Epithelial cell of esophagus (primary cell): ENCODE measurements at places on chromosomes 5 and 9.

DNA sequence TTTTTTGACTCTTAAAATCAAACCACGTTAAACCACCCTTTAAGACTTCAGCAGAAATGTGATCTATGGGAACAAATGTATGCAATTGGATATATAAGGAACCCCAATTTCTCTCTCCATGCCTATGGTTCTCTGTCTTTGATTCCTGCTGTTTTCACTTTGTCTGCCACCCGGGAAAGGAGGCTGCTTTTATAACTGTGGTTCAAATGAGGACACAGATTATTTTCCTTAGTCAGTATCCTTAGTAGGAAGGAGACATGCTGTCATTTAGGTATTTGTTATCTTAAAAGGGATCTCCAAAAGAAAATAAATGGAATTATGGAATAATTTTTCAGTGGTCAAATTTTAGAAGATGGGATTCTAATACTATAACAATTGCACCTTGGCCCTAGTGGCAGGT is 176.1 kb upstream of the NREP start:
- DNase-seq: no peak

DNA sequence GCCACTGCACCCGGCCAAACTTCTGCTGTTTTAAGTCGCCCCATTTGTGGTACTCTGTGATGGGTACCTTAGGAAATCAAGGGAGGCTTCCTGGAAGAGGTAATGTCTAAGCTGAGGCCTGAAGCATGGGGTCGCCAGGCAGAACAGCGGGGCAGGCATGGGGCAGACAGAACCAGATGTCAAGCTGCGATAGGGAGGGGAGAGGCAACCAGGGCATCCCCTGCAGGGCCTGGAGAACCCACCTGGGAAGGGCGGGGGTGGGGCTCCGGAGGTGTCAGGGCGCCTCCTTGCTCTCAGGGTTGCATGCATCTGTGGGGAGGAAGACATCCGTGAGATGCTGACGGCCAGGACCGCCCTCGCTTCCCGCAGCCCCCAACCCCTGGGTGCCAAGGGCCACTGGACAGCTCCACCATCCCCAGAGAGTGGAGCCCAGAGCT is 2.8 kb downstream of the LCN15 start:
- DNase-seq: no peak

DNA sequence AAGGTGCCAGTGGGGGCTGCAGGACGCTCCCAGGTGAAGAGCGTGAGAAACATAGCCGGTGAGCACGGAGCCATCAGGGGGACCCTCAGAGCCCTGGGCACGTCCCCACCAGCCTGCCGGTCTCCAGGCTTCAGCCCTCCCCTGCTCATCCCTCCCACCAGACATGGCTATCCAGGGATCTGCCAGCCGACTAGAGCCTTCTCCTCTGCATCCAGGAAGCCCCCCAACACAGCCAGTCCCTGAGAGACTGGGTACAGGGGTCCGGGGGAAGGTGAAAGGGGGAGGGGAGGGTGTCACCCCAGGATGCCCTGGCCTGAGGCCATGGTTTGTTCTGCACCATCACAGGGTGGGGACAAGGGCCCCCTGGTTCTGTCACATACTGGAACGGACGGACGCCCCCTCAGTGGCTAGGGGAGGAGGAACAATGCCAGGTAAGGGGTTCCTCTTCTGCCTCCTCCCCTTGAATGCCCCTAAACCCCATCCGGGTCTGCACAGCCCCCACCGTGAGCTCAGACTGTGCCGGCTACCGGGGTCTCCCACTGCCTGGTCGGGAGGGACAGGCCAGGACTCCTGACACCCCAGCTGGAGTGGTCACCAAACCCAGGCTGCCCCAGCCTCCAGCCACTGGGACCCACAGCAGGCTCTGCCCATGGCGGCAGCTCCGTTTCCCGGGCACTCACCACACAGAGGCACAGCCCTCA is 34.3 kb downstream of the NACC2 start:
- DNase-seq: no peak

DNA sequence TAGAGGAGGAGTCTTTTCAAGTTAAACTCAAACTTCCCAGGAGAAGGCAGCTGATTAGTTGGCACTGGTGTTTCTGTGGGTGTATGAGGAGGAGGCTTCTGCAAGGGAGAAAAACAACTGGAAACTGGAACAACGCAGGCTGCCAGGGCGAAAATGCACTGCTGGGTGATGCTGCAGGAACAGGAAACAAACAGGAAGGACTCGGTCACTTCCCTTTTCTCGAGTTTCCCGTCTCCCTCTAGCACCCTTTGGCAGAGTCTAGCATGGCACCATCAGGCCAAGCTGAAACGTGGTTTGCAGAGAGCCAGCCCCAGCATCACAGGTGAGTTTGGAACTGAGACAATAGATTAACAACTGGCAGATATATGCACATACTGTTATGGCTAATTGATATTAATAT is 77.5 kb upstream of the CAST start:
- DNase-seq: no peak

GRCh38 chr5:145947581-145947980 is 11.2 kb downstream of the SH3RF2 start:
- DNase-seq: no peak

DNA sequence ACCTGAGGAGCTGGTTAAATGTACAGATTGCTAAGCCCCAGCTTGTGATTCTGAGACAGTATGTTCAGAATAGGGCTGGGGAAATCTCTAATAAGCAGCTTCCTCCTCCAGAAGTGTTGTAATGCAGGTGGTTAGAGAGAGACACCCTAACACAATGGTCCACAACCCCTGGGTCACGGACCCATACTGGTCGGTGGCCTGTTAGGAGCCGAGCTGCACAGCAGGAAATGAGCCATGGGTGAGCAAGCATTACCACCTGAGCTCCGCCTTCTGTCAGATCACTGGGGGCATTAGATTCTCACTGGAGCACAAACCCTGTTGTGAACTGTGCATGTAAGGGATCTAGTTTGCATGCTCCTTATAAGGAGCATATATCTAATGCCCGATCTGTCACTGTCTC is 61.8 kb downstream of the SLC36A1 start:
- peak; percentile 69 for DNase-seq

DNA sequence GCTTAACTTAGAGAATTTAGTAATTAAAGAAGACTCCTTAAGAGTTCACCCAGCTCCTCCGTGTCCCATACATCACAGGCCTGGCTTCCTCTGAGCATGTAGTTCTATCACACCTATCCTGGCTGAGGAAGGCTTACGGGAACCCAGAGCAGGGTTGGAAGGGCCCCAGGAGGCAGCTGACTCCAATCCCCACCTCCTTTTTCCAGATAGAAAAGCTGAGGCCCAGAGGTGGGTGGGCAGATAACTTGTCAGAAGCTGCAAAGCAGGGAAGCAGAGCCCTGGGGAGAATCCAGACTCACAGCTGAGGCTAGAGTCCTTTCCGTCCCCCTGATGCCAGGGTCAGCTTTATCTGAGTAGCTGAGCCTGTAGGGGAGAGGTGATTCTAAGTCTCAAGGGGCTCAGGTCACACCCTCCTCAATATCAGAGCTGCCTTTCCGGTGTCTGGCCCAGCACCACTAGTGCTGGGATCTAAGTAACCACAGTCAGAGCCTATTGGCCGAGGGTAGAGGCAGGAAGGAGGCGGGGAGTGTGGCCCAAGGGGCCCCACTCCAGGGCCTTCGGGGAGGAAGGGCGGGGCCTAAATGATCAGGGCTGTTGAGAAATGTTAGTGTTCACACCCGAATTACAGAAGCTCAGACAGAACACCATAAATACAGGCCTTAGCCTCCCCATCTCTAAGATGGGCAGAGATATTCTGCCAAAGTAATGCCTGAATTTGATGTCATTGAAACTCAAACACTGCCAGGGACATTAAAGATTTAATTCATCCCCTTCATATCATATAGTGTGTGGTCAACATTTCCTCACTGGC is 9.9 kb downstream of the CCDC69 start:
- DNase-seq: peak; percentile 54

DNA sequence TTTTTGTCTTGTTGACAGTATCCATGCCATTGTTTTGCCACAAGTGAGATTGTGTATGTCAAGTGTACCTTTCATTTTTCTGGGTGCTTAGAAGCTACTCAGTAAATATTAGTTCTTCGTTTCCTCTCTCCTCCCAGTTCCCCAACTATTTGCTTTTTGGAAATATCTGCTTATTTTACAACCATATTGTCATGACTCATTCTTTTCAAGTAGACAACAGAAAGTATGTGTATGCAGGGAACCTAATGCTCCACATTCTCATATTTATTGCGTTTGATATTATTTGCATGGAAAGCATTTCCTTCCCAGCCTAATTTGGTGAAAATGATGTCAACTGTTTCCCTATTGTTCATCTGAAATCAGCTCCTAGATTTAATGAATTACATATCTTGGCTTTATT is 483.7 kb upstream of the RIOK2 start:
- DNase-seq: no peak

DNA sequence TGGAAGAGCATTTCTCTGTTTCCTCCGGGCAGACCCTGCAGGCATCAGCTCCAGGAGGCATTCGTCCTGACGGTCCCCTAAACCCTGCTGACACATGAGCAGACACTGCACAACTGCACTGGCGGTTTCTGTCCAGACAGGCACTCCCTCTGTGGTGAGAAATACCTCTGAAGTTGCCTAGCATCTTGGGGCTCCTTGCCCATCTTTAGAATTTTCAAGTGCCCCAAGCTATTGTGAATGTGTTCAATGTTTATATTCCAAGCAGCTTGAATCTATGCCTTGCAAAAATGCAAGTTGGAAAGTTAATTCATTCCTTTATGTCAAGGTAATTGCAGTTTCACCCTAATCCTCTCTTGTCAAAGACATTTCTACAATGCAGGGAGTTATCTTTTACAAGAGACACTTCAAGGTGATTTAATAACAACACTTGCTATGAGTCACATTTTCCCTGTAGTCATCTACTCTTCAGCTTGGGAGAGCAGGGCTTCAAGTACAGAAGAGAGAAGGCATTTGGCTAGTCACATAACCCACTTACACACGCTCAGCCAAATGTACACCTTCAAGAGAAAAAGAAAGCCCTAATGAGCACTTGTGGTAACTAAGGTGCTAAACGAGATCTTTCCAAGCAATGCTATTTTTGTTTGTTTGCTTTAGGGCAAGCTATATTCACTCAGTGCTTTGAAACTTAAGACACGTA is 302.5 kb downstream of the MLLT3 start:
- DNase-seq: peak; percentile 91

DNA sequence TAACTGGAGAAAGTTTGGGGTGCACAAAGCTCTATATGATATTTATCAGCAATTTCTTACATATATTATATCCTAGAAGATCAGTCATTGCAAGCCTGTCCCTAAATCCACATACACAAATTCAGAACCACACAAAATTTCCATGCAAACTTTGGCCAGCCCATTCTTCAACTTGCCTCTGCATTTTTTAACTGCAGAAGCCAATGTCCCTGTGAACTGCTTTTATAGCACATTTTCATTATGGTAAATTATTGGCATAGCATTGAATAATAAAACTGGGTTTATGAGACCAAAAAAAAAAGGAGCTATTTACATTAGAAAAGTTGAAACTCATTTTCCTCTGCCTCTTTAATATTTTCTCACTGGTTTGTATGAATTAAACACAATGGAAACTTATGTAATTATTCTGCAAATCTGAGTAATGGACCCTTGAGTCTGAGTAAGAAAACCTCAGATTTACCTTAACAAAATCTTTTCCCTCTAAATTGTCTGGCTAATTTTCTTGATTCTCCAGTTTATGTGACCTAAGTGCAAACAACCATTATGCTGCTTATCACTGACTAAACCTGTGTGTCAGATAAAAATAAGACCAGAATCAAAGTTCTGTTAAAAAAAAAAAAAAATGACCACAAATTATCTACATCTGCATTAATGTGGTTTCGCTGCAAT is 398.9 kb downstream of the EFNA5 start:
- no peak for DNase-seq

DNA sequence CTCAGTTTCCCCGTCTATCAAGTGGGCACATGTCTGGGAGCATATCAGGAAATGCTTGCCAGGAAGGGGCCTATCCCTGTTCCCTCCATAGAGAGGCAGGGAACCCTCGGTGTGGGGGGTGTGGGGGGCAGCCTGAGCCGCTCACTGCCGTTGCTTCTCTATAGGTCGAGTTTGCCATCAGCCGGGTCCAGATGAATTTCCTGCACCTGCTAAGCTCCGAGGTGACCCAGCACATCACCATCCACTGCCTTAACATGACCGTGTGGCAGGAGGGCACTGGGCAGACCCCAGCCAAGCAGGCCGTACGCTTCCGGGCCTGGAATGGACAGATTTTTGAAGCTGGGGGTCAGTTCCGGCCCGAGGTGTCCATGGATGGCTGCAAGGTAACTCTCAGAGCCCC is 13.8 kb upstream of the ORM1 start:
- DNase-seq: no peak

- peak; percentile 26 for DNase-seq
These were observed 43.7 kb upstream of the TEK start for GRCh38 chr9:27065288-27065687.

DNA sequence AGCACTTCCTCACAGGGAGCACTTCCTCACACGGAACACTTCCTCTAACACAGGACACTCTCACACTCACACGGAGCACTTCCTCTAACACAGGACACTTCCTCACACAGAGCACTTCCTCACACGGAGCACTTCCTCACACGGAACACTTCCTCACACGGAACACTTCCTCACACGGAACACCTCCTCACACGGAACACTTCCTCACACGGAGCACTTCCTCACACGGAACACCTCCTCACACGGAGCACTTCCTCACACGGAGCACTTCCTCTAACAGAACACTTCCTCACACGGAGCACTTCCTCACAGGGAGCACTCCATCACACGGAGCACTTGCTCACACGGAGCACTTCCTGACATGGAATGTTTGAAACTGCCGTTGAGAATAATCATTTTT is 13.4 kb downstream of the POMT1 start:
- DNase-seq: no peak

- peak; percentile 7 for DNase-seq
These were observed 650 bp downstream of the FRMD3 start for GRCh38 chr9:83537331-83538171.

DNA sequence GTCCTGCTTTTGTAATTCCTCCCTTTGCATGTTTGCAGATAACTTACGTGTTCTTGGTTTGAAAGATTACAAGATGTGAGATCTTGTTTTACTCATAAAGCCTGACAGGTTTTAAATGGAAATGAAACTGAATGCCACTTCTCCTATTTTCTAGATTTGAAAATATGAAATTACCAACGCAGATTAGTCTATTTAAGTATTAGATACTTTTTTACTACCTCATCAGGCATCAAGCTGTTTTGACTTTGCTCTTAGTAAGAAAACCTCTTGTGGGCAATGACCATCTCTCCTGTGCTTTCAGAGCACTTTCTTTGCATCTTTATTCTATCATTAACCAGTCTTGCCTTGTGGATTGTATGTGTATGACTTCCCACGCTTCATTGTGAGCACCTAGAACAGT is 3.5 kb downstream of the DMXL1 start:
- no peak for DNase-seq
